ENCODE measurements at places on chromosomes 12 and 14.

- no peak for DNase-seq
These were observed 135.0 kb upstream of the HIF1A start for GRCh38 chr14:61560323-61560722.

GRCh38 chr14:37650356-37651037, 55.1 kb downstream of the TTC6 start:
- no peak for DNase-seq

- DNase-seq, result no peak
These were observed 22.9 kb downstream of the ANKRD9 start for GRCh38 chr14:102486513-102487203.

DNA sequence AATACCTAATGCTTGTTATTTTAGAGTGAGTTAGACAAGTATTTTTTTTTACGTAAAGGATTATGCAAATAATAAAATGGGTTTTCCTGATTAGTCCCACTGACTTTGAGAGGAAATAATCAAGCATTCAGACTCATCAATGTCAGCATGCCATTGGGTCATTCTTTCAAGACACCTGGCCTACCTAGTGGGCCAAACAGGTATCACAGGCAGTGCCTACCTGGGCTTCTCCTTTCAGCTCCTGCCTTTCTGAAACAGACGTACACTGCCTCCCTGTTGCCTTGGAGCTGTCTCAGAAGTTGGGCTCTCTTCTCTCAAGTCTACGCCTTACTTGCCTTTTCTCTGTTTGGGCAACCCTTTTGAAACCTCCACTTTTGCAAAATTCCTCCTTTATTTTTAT, 545.6 kb downstream of the SNAPC1 start:
- DNase-seq, result no peak

- DNase-seq, result no peak
These were observed 165.0 kb downstream of the SRGAP1 start for GRCh38 chr12:64009321-64010068.

DNA sequence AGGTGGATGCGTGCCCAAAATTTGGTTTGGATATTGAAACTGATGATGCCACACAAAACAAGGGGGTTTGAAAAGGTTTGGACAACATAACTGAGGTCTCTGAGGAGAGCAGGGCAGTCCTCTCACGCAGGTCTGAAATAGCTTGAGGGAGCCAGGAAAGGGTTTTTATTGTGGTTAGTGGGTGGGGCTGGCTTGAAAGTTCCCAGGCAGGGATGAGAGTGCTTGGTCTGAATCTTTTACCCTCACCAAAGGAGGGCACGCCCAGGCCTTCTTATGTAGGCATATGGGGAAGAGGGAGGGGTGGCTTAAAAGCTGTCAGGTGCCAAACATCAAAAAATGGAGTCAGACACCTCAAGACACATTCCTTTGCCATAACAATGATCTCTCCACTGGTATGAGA, 493.1 kb upstream of the CCDC196 start:
- no peak for DNase-seq

DNA sequence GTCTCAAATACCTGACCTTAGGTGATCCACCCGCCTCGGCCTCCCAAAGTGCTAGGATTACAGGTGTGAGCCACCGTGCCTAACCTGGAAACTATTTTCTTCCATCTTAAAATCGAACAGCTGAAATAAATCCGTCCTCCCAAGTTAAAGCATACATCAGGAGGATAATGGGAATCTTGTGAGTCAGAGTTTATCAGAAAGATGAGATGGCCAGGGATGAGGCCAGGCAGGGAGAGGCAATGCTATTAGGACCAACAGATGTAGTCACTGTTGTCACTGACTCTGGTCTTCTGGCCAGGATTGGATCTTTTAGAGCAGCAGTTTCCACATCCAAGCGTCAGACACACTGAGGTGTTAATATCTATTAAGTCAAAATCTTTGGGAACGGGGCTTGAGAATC, 61.7 kb upstream of the USP44 start:
- no peak for DNase-seq
